ENCODE measurements at places on chromosomes 4 and X. TPM values are rescaled to one million over a fixed set of nuclear protein-coding genes. Genes with fewer than 3 reads are reported as not detected.

The PCDH10 gene
- 22.3 TPM for total RNA-seq

- H3K27me3 ChIP-seq: no peaks in the 10 kb centered on the region
- no peak overlapping the region for H3K27ac ChIP-seq
- peaks cover 58% of the 10 kb centered on the region for H3K36me3 ChIP-seq
- H3K4me3 ChIP-seq: no peak overlapping the region
- DNase-seq: no peak
- H3K4me1 ChIP-seq: peaks cover 7% of the 10 kb centered on the region
These were observed 176.8 kb downstream of the CHM start for GRCh38 chrX:85870585-85870984.

DNA sequence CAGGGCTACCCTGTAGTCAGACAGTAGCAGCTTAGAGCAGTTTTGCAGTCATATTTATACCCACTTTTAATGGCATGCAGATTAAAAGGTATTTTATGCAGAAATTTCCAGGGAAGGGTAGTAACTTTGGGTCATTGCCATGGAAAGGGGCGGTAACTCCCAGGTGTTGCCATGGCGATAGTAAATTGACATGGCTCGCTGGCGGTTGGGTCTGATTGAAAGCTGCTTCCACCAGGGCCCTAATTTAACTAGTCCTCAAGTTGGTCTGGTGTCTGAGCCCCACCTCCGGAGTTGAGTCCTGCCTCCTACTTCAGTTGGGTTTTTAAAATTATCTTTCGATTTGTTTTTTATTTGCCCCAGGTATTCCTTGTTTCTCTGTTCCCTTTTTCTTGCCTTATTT, 70.1 kb downstream of the NAA11 start:
- no peak for DNase-seq
- H3K4me1 ChIP-seq: no peaks in the 10 kb centered on the region
- H3K27me3 ChIP-seq: no peaks in the 10 kb centered on the region
- no peak overlapping the region for H3K27ac ChIP-seq
- H3K36me3 ChIP-seq: no peaks in the 10 kb centered on the region

The GRK4 gene
- 18.3 TPM for total RNA-seq

DNA sequence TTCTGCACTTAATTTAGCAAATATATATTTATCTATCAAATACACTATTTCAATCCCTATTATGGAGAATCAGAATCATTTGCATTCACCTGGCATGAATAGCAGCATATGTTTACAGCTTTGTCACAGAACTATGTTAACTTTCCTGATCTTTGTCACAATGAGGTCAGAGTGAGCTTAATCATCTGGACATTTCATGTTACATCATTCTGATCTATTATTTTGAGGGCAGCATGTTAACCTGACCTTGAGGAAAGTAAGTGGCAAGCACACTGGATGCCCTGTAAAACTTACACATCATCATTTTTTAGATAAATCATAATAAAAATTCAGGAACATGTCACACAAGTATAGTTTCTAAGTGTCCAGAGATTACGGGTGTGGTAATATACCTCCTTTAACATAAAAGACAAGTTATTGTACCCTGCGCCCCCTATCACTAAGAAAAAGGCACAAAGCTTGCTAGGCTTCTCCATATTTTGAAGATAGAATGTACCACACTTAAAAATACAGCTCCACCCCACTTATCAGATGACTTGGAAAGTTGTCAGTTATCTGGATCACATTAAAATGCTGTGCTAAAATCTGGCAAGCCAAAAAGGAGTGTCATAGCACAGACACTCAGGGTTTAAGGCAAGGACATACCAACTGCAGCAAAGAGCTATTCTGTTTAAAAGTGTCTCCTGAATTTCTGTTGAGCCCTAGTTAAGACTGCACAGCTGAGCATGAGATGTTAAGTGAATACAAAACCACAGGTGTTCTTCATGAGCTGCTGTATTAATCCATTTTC, 182.7 kb upstream of the FAT4 start:
- peaks cover 29% of the 10 kb centered on the region for H3K4me1 ChIP-seq
- H3K27ac ChIP-seq: no peak overlapping the region
- no peaks in the 10 kb centered on the region for H3K27me3 ChIP-seq
- H3K36me3 ChIP-seq: no peaks in the 10 kb centered on the region

The NHS gene
- total RNA-seq: 6.0 TPM

- H3K27me3 ChIP-seq: peaks cover 5% of the 10 kb centered on the region
- H3K27ac ChIP-seq: no peak overlapping the region
- H3K36me3 ChIP-seq: no peaks in the 10 kb centered on the region
- no peak for DNase-seq
These were observed 28.8 kb downstream of the ATP8A1 start for GRCh38 chr4:42627885-42628646.

The OTUD6A gene
- not detected for total RNA-seq

DNA sequence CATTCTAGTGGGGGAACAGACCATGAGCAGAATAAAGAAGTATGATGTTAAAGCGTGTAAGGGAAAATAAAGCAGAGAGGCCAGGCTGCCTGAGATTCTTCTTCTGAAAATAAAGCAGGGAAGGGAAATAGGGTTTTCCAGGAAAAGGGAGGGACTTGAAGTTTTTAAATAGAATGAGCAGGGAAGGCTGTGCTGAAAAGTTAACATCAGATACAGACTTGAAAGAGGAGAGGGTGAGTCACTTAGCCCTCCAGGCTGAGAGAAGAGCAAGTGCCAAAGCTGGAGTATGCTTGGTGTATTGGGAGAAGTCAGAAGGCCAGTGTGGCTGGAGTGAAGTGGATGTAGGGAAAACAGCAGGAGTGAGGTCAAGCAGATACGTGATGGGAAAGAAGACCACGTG, 10.0 kb upstream of the PLK4 start:
- peaks cover 8% of the 10 kb centered on the region for H3K36me3 ChIP-seq
- peak overlapping the region; percentile 7 for H3K27ac ChIP-seq
- H3K4me3 ChIP-seq: no peak overlapping the region
- no peaks in the 10 kb centered on the region for H3K27me3 ChIP-seq

DNA sequence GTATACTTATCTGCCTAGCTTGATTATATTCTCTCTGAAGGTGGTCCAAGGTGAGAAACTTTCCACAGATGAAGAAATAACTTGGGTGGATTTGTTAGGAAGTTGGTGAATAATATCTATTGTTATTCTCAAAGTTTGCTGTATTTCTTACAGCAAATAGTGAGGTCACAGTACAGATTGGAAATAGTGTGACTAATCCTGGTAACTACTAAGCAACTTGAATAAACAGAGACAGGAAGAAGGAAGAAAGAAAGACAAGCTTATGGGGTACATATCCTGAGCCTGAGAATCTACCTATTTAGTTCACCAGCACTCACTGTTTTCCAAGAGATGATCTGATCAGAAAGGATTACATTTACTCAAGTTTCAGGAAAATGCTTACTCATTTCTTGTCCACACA, 1416.1 kb downstream of the RPA4 start:
- no peak overlapping the region for H3K4me3 ChIP-seq
- H3K4me1 ChIP-seq: peaks cover 7% of the 10 kb centered on the region
- no peak for DNase-seq
- no peak overlapping the region for H3K27ac ChIP-seq
- no peaks in the 10 kb centered on the region for H3K27me3 ChIP-seq
- H3K36me3 ChIP-seq: no peaks in the 10 kb centered on the region

The IL13RA1 gene
- total RNA-seq: 24.5 TPM

- no peaks in the 10 kb centered on the region for H3K27me3 ChIP-seq
- no peaks in the 10 kb centered on the region for H3K36me3 ChIP-seq
- no peak overlapping the region for H3K4me3 ChIP-seq
- H3K27ac ChIP-seq: no peak overlapping the region
These were observed 310.4 kb downstream of the ZNF674 start for GRCh38 chrX:46234775-46235174.

DNA sequence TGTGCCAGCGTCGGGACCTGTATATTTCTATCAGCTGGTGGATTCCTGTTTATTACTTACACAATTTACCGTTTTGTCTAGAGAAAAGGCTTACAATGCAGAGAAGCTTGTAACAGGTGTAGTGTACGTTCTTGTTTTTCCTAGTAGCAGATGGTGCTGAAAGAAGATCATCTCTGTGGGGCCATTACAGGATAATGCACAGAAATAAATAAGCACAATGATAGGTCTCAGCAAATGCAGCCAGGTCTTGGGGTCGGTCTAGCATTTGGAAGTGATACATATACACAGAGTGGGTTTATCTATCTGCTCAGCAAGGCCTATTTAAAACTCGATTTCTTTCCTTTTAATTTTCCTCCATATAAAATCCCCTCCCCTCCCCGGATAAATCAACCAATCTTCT, 180.9 kb upstream of the LCORL start:
- H3K27me3 ChIP-seq: peaks cover 6% of the 10 kb centered on the region
- no peaks in the 10 kb centered on the region for H3K4me1 ChIP-seq
- no peaks in the 10 kb centered on the region for H3K36me3 ChIP-seq

GRCh38 chr4:37645736-37646135, 40.4 kb downstream of the RELL1 start:
- H3K4me1 ChIP-seq: no peaks in the 10 kb centered on the region
- no peak overlapping the region for H3K4me3 ChIP-seq
- H3K27ac ChIP-seq: no peak overlapping the region
- no peak for DNase-seq
- no peaks in the 10 kb centered on the region for H3K27me3 ChIP-seq

- no peak for DNase-seq
- H3K36me3 ChIP-seq: no peaks in the 10 kb centered on the region
- no peak overlapping the region for H3K4me3 ChIP-seq
These were observed 46.9 kb upstream of the SORCS2 start for GRCh38 chr4:7145291-7145934.

- DNase-seq: no peak
- peaks cover 12% of the 10 kb centered on the region for H3K4me1 ChIP-seq
- H3K4me3 ChIP-seq: no peak overlapping the region
- no peaks in the 10 kb centered on the region for H3K27me3 ChIP-seq
These were observed 51.0 kb upstream of the VEGFC start for GRCh38 chr4:176843710-176844109.

The MAGEB17 gene
- not detected for total RNA-seq
